ENCODE measurements at places on chromosomes 12 and 14.

DNA sequence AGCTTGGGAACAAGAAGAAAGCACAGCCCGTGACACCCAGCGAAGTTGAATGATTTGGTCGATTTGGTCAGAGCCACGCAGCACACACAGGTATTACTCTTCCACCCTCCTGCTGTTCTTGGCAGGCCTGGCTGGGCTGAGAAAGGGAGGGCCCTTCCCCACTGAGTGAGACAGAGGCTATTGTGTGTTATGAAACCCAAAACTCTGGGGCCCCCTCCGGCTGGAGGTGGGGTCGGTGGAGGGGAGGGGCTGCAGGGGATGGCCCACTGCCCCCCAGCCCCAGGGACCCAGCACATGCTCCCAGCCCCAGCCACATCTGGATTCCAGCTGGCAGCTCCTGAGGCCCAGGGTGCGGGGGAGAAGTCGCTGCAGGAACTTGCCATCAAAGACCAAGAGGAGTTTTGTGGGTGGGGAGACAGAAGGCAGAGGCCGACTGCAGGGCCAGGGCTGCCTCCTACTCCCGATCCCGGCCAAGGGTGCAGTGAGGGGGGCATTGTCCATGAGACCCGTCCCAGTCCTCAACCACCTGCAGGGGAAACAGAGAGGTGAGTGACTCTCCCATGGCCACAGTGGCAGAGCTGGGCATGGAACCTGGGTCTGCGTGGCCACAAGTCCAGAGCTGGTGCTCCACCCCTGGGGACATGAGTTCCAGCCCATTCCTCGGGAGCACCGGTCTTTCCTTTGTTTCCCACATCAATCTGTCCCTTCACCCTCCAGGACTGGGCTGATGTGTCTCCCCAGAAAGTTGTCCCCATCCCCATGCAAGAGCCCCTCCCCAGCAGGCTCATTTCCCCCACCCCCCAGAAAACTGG lies 8.7 kb downstream of the TMEM119 start:
- no peak for DNase-seq

- DNase-seq = peak; percentile 72
These were observed 1.6 kb downstream of the ACSS3 start for GRCh38 chr12:81079280-81080076.

DNA sequence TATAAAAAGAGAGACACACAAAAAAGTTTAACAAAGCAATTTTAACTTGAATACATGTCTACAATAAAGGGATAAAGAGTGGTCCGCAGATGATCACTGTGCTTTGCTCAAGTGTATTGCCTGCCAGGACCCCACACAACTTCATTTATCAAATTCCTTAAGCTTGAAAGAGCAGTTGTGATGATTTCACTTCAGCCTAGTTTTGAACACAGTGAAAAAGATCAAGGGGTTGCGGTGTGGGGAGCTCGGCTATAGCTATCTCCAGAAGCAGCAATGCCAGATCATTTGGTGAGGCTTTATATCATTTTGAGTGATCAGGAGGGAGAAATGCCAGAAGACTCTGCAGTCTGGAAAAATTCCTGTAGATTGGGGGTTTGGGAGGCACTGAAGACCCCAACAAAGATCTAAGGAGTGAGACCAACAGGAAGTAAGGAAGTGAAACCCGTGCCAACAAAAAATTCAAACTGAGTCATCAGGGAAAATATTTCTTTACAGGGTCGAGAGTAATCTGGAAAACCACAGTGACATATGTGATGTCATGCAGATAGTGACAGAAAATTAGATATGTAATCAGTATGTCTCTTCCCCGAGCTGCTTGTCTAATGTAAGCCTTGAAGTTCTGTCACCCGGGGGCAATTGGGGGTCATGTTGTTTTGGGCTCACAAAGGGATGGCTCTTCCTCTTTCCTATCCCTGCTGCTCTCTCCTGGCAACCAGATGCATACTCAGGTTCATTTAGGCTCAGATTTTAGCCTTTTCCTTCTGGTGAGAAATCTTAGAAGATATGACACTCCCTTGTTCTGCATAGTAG lies 221.8 kb downstream of the MSRB3 start:
- peak; percentile 54 for DNase-seq

- DNase-seq = peak; percentile 95
These were observed 1.8 kb downstream of the GLI1 start for GRCh38 chr12:57461276-57461916.

DNA sequence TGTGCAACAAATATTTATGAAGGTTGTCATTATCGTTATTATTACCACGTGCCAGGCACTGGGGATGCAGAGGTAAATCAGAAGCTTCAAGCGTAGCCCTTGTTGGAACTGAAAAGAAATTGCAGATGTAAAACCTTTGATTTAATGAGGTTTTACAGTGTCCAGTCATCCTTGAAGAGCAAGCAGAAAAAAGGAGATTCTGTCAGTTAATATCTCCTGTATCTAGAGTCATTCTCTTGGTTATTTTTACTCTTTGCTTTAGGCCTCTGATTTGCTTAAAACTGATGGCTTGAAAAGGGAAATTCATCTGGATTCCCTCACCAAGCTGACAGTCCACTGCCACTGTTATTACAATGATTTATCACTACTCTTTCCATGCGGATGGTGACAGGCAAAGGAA lies 179.3 kb downstream of the GALC start:
- DNase-seq = no peak

All from islet precursor cell (in vitro differentiated cells).